ENCODE measurements at places on chromosomes 3 and 15.

DNA sequence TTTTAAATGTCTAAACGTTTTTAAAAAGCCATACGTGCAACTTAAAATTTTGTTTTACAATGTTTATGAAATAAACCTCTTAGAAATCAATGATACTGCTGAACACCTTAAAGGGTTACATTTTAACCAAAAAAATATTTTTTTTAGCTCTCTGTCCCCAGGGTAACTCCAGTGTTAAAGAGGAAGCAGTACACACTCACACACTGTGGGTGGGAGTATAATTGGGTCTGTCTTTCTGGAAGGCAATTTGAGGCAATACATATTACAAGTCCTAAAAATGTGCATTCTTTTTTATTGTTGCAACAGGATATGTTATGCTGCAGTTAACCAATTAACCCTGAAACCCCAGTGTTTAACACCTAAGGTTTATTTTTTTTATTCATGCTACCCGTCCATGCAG, 34.1 kb downstream of the WHAMM start:
- DNase-seq, result no peak

DNA sequence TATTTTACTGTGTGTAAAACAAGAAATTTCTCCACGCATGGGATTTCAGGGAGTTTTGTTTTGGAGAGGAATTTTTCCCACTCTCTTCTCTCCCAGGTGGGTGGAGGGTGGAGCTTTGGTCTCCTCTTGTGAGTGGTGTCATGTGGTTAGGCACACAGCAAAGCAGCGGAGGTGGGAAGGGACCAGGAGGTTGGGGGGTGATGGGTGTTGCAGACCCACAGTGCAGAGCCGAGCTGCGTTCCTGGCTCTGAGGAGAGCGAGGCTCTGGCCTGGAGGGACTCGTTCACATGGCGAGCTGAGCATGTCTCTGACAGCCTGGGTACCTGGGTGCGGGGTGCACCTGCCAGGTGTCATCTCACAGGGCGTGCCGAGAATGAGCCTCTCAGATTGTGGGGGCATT, 87.8 kb downstream of the RYR3 start:
- DNase-seq, result no peak

DNA sequence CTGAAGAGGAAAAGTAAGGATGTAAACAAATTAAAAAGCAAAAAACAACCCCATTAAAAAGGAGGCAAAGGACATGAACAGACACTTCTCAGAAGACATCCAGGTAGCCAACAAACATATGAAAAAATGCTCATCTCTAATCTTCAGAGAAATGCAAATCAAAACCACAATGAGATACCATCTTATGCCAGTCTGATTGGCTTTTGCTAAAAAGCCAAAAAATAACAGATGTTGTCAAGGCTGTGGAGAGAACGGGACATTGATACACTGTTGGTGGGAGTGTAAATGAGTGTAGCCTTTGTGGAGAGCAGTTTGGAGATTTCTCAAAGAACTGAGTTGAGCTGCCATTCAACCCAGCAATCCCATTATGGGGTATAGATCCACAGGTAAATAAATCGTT, 18.6 kb upstream of the RGMA start:
- DNase-seq, result no peak

- DNase-seq, result no peak
Measured at GRCh38 chr3:175149675-175150074, 290.5 kb downstream of the NAALADL2 start.

GRCh38 chr3:98839846-98840245, 61.6 kb downstream of the DCBLD2 start:
- DNase-seq, result no peak

DNA sequence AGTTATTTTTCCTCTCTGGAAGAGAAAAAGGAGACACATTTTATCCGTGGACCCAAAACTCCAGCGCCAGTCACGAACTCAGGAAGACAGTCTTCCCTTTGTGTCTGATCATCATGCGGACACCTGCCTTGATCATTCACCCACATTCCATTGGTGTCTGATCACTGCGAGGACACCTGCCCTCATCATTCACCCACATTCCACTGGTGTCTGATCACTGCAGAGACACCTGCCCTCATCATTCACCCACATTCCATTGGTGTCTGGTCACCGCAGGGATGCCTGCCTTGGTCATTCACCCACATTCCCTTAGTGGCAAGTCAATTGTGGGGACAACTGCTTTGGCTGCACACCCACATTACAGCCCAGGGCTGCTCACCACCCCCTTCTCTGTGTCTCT, 148.9 kb downstream of the ROBO1 start:
- no peak for DNase-seq

DNA sequence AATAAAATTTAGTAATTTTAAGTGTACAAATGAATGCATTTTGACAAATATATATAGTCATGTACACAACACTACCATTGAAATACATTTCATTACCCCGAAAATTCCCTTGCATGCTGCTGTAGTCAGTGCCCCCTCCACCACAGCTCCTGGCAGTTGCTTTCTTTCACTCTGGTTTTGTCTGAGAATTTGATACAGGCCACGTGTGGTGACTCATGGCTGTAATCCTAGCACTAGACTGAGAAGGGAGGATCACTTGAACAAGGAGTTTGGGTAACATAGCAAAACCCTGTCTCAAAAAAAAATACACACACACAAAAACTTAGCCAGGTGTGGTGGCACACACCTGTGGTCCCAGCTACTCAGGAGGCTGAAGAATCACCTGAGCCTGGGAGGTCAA, 65.4 kb downstream of the TFRC start:
- DNase-seq, result no peak

GRCh38 chr15:90660195-90660998, 56.7 kb upstream of the BLM start:
- DNase-seq, result no peak

DNA sequence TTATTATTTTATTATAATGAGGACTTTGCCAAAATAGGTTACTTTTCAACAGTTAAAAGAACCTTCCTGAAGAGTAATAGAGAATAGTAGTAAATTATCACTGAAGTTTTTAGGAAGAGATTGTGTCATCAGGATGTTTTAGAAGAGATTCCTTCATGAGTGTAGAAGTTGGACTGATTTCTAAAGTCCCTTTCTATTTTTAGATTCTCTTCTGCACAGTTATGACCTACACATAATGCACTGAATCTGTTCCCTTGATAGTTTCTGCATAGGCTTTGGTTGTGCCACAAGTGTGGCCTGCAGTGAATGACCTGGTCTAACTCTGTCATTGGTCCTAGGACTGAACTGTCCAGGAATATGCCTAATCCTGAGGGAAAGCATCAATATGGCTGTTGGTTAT, 23.9 kb downstream of the SLC35A5 start:
- DNase-seq, result no peak

- no peak for DNase-seq
Measured at GRCh38 chr3:10192953-10193691, 28.4 kb downstream of the IRAK2 start.

- no peak for DNase-seq
Measured at GRCh38 chr3:23264413-23264812, 61.3 kb downstream of the UBE2E2 start.

- no peak for DNase-seq
Measured at GRCh38 chr3:194481103-194481502, 5.7 kb downstream of the ATP13A3 start.

DNA sequence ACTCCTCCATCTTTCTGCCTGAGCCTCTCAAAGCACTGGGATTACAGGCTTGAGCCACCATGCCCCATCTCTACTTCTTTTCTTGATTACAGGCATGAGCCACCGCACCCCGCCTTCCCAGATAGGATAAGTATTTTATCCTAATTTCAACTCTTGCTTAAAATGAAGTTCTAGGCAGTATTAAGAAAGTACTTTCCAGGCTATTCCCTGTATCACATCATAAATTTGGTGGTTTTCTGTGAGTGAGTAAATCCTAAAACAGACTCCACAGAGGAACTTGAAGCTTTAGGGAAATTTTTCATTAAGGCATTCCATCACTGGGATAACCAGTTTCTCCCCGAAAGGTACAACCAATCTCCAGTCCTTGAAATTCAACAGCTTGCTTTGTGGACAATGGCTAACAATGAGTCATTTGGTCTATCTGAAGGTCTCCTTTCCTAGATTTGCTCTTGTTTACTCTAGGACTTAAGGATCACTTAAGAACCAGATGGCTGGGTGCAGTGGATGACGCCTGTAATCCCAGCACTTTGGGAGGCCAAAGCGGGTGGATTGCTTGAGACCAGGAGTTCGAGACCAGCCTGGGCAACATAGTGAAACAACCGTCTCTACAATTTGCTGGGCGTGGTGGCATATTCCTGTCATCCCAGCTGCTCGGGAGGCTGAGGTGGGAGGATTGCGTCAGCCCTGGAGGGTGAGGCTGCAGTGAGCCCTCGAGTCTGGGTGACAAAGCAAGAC, 49.7 kb upstream of the SKIL start:
- no peak for DNase-seq

- no peak for DNase-seq
Measured at GRCh38 chr3:64161481-64161952, 63.7 kb downstream of the PRICKLE2 start.

DNA sequence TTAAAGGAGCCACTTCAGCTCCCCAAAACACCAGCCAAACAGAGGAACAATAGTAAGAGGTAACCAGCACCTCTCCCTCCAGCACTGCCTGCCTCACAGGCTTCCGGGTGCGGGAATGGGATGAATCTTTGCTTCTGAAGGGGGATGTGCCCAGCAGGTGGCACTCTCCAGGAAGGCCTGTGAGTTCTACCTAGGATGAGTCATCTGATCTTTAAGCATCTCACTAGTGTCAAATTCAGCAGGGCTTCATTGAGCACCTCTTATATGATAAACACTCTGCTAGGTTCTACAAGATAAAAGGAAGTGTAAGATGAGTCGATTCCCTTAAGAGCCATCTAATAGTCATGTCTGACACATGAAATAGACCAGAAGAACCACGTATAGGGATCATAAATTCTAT, 237.4 kb upstream of the UMPS start:
- DNase-seq, result no peak

DNA sequence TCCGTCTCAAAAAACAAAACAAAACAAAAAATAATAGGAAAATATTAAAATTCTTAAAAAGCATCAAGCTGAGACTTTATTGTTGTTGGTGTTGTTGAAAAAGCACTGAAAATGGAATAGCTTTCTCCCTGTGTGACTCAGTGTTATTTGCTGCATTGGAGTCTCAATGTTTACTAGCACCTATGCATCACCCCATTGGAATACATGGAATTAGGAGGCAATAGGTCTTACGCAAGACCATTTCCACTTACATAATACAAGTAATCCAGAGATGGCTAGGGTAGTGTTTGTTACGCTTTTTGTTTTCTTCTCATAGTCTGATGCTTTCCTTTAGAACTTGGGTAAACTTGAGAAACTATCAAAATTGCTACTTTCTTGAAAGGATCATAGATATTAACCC, 15.2 kb downstream of the GXYLT2 start:
- no peak for DNase-seq

DNA sequence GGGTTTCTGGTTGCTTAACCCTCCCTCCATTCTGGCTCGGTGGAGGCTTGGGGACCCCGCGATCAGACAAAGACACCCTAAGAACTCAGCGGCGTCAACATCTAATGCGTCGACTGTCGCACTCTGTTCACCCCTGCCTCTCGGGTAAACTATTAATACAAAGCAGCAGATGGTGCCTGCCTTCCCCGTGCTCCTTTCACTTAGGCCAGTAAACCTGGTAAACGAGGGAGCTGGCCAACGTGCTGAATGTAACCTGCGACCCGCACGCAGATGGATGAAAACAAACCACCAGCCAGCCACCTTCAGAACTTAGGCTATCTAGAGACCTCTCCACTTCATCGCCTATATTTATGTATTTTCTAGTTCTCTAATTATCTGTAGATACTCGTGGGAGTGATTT, 848 bp upstream of the CADPS start:
- DNase-seq, result no peak

- no peak for DNase-seq
Measured at GRCh38 chr3:184586851-184587250, 25.3 kb downstream of the EPHB3 start.

GRCh38 chr3:131299836-131300235, 81.7 kb upstream of the NUDT16 start:
- DNase-seq, result no peak

- no peak for DNase-seq
Measured at GRCh38 chr15:100959066-100960050, 40.2 kb downstream of the LRRK1 start.

- DNase-seq, result no peak
Measured at GRCh38 chr15:82613747-82614146, 33.4 kb downstream of the CPEB1 start.

GRCh38 chr3:35393901-35394799, 245.2 kb upstream of the ARPP21 start:
- no peak for DNase-seq

DNA sequence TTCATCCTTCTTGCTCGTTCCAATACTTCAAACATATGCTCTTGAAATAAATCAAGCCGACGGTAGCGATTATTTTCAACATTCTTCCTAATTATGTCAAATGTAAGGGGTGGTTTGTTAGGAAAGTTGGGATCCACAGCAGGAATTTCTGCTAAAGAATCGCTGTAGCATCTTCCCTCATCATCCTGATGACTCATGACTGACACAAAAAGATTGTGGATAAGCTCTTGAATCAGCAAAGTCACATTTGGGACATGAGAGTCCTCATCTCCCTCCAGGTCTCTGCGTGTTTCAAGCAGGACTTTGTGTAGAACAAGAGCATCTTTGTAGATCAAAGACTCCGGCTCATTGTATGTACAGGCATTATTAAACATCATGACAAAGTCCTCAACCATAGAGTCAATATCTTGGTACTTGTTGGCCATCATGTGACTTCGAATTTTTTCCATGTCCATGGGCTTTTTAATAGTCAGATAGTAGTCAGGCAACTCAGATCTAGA, 73.0 kb downstream of the UQCC5 start:
- no peak for DNase-seq

GRCh38 chr3:77071809-77072208, 31.9 kb downstream of the ROBO2 start:
- DNase-seq, result no peak

DNA sequence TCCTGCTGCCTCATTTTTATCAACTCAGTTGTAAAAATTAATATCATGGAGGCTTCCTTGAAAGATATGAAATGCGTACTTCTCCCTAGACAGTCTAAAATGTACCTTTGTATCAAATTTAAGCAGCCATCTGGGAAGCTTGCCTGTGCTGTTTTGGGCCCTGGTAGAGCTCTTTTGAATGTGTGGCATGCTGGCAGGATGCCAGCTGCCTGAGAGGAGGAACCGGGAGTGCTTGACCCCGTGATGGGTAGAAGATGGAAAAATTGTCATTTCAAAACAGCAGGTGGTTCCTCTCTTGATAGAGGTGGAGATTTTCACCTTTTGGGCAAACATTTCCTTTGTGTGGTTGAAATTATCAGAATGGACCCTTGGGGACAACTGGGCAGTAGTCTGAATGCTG, 245.3 kb downstream of the RPLP1 start:
- DNase-seq, result no peak

DNA sequence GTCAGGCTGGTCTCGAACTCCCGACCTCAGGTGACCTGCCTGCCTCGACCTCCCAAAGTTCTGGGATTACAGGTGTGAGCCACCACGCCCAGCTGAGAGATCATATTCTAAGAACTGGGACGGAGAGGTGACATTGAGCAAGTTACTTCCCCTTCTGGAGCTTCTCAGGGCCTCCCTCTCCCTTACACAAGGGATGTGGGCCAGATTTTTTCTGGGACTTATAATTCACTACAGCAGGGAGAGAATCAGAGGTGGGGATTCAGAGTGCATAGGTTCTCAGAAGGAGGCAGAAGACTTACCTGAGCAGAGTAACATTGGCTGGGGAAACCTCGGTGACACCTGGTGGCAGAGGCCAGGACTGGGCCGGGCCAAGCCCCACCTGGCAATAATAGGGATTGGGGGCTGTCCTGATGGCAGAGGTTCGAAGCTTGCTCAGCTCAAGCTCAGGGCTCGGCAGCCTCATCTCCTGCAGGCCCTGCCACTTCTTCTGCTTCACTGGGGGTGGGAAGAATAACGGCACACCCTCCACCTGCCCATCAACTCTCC, 6.8 kb downstream of the LTK start:
- DNase-seq, result no peak

Measured in amygdala (tissue), 56 donors.